ENCODE measurements at places on chromosomes 12 and 14.

DNA sequence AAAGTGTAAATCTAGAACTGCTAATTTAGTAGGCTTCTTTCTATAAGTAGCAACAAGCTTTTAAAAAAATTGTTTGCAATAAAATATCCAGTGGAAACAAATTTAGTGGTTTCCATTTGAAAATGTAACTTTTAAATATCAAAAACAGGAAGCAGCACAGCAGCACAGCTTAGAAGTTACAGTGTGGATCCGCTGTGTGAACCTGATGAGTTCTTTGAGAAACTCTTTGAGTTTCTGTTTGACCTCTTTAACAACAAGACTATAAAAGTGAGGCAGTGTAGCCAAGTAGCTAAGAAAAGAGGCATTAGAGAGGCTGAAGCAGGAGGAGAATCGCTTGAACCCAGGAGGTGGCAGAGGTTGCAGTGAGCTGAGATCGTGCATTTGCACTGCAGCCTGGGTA lies 178.3 kb downstream of the NAV3 start:
- no peak for DNase-seq
- H3K4me3 ChIP-seq: no peak overlapping the region
- H3K27me3 ChIP-seq: no peaks in the 10 kb centered on the region
- no peaks in the 10 kb centered on the region for H3K4me1 ChIP-seq
- no peak overlapping the region for H3K27ac ChIP-seq

DNA sequence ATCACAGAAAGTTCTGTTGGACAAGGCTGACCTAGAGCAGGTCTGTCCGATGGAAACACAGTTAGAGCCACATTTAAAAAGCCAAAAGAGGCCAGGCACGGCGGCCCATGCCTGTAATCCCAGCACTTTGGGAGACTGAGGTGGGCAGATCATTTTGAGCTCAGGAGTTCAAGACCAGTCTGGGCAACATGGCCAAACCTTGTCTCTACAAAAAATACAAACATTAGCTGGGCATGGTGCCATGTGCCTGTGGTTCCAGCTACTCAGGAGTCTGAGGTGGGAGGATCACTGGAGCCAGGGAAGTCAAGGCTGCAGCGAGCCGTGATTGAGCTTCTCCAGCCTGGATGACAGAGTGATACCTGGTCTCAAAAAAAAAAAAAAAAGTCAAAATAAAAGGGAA lies 14.9 kb downstream of the UBE3B start:
- H3K27me3 ChIP-seq: no peaks in the 10 kb centered on the region
- DNase-seq: no peak
- H3K4me1 ChIP-seq: no peaks in the 10 kb centered on the region
- no peak overlapping the region for H3K4me3 ChIP-seq
- H3K27ac ChIP-seq: no peak overlapping the region

- no peaks in the 10 kb centered on the region for H3K4me1 ChIP-seq
- no peak overlapping the region for H3K27ac ChIP-seq
- no peak for DNase-seq
- no peaks in the 10 kb centered on the region for H3K36me3 ChIP-seq
- no peaks in the 10 kb centered on the region for H3K27me3 ChIP-seq
Measured at GRCh38 chr12:103851127-103851526, 10.1 kb upstream of the NT5DC3 start.

- H3K4me3 ChIP-seq: no peak overlapping the region
- peaks cover 10% of the 10 kb centered on the region for H3K27me3 ChIP-seq
- no peak overlapping the region for H3K27ac ChIP-seq
- H3K36me3 ChIP-seq: no peaks in the 10 kb centered on the region
- H3K4me1 ChIP-seq: no peaks in the 10 kb centered on the region
- no peak for DNase-seq
Measured at GRCh38 chr12:130117701-130118100, 44.6 kb upstream of the FZD10 start.
